ENCODE measurements at places on chromosomes 3 and 15. TPM values are rescaled to one million over a fixed set of nuclear protein-coding genes. Genes with fewer than 3 reads are reported as not detected.

Gene PLSCR2
- not detected for polyA plus RNA-seq

Gene CPLX3
- 0.27 TPM for polyA plus RNA-seq

Gene SEMA3G
- polyA plus RNA-seq: not detected

Gene INO80
- polyA plus RNA-seq: 8.4 TPM

Gene ZBED2
- not detected for polyA plus RNA-seq

Gene NR2F2
- polyA plus RNA-seq: not detected

Gene P2RY14
- not detected for polyA plus RNA-seq

Gene ZSCAN29
- polyA plus RNA-seq: 37.5 TPM

Gene NEK10
- 17.6 TPM for polyA plus RNA-seq

Gene MYD88
- not detected for polyA plus RNA-seq

Gene POLQ
- 0.10 TPM for polyA plus RNA-seq

Gene ADGRG7
- polyA plus RNA-seq: not detected

Measured in neural cell (in vitro differentiated cells).